ENCODE measurements at places on chromosomes 16 and 17.
A peak's percentile ranks its signal among the peaks of the same experiment; 100 is the strongest.

DNA sequence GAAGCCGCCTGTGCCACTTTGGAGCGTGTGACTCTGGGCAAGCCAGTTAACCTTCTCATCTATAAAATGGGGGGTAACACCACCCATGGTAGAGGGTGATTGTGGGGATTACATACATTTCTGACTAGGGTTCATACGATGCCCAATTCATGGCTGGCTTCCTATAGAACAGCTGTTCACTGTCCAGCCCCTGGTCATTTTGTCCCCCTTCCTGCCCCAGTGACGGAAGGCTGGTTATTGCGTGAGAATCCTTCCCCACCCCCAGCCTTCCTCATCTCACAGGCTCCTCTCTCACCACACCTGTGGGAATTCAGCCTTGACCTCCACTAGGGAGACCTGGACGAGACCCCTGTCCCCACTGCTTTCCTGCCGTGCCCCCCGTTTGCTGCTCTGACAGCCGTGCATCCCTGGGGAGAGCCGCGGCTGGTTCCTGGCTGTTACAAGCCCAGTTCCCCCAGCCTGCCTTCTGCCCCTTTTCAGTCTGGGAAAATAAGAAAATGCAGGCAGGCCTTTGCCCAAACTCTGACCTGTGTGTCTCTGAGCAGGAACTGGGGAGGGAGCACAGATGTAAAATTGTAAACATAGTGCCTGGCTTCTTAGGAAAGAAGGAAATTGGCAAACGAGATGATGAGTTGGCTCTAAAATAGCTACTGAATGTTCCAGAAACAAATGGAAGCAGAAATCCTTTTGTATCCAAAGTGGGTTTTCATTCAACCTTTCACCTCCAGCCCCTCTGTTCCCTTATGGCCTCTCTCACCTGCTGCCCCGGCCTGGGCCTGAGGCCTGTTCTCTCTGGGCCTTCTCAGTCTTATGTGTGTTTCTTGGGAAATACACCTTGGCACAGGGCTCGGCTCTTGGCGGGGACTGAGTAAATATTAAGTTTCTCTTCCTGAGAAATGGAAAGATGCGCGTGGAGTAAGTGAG is 67.3 kb downstream of the OR1D5 start:
- no peak for DNase-seq

DNA sequence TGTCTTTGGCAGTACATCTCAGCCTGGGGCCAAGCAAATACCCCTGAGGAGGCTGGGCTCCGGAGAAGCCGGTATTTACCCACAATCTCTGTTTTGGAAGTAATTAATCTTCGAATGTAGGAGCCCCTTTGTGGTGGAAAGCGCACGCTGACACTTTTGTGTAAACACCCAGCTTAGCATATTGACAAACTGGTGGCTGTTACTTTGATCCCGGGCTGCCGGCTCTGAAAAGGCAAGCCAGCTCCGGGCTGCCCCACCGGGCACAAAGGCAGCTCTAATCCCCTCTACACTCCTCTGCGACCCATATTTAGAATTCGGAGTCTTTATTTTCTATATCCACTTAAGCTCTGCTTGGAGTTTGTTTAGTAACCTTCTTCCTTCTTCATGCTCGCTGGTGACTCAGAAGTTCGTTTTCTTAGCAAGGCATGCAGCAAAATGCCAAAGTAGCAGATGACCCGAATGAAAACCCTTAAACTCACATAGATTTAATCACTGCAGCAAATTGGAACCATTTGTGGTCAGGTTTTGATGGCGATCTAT is 144.0 kb upstream of the IRX3 start:
- no peak for DNase-seq

GRCh38 chr16:5874899-5875298 is 777.3 kb upstream of the EEF2KMT start:
- no peak for DNase-seq

DNA sequence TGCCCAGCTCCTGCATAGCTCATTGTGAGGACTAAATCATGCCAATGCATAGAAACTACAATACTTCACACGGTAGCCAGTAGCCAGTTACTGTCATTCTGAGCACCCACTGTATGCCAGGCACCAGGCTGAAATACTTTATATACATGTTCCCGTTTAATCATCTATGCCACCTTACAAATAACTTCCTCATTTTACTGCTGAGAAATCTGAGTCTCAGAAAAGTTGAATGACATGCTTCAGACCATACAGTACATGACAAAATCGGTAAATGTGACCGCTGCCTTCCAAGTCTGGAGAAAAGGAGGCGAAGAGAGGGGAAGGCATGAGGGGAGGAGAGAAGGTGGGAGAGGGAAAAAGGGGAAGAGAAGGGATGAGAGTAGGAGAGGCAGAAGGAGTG is 9.2 kb upstream of the TLCD3B start:
- DNase-seq: no peak

GRCh38 chr16:66493490-66494401 is 56.2 kb downstream of the TK2 start:
- no peak for DNase-seq

DNA sequence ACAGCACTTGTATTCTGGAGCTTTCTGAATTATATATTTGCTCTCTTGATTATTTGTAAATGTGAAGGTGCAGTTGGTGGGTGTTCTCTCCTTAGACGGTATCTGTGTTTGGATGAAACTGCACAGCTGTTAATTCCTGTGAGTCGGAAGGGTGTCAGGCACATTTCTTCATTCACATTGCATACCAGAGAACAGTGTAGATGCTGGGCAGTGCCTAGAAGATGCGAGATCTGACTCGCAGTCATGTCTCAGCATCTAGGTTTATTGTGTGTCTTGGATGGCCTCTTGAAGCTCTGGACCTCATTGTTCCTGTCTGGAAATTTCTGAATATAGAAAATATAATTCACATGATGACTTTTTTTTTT is 61.2 kb downstream of the CLEC16A start:
- DNase-seq: no peak

DNA sequence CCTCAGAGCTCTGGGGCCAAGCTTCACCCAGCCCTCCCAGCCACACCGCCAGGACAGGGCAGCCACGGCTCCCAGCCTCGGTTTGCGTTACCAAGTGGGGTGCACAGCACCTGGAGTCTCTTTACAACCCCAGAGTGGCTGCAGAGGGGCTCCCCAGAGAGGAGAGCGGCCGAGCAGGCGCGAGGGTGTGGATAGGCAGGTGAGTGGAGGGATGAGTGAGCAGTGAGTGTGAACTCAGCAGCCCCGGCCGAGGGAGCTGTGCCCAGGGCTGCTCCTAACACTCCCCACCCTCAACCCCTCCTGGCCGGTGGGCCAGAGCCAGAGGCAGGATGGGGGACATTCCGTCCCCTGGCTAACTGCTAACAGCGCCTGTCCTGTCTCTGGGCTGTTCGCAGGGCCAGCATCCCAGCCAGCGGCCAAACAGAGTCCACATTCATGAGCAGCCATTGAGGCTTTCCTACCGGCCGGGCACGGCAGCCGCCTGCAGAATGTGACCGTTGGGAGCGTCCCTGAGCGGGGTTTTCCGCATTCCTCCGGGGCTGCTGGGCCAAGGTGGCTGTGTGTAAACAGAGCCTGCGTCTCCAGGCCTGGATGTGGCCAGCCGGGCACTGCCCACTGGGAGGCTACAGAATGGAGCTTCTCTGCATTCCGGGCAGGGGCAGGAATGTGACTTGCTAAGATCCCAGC is 5.3 kb downstream of the ZNF469 start:
- no peak for DNase-seq

DNA sequence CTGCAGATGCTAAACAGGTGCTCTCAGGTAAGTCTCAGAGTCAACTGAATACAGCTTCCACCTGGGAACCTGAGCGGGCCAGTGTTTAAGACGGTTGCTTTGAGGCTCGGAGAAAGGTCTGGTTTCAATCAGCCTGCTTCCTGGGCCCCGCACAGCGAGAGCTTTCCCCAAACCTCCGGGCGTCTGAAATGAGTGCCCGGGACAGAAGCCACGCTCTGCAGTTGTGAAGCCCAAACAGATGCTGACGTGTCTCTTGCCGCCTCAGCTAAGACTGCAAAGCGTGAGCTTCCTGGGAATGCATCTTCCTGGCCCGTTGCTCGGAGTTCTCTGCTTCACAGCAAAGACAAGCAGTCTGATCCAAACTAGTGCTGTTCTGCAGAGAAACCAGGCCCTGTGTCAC is 36.7 kb downstream of the PLXDC1 start:
- no peak for DNase-seq

GRCh38 chr16:67843343-67843765 is 1.2 kb downstream of the THAP11 start:
- DNase-seq: no peak

- no peak for DNase-seq
Measured at GRCh38 chr17:78998311-78999055, 11.1 kb downstream of the CANT1 start.

DNA sequence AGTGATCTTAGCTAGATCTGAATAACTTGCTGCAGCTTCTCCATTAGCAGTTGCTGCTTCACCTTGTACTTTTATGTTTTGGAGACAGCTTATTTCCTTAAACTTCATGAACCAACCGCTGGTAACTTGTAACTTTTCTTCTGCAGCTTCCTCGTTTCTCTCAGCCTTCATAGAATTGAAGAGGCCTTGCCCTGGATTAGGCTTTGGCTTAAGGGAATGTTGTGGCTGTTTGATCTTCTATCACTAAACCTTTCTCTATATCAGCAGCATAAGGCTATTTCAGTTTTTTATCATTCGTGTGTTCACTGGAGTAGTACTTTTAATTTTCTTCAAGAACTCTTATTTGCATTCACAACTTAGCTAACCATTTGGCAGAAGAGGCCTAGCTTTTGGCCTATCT is 21.5 kb upstream of the TMEM92 start:
- DNase-seq: no peak

DNA sequence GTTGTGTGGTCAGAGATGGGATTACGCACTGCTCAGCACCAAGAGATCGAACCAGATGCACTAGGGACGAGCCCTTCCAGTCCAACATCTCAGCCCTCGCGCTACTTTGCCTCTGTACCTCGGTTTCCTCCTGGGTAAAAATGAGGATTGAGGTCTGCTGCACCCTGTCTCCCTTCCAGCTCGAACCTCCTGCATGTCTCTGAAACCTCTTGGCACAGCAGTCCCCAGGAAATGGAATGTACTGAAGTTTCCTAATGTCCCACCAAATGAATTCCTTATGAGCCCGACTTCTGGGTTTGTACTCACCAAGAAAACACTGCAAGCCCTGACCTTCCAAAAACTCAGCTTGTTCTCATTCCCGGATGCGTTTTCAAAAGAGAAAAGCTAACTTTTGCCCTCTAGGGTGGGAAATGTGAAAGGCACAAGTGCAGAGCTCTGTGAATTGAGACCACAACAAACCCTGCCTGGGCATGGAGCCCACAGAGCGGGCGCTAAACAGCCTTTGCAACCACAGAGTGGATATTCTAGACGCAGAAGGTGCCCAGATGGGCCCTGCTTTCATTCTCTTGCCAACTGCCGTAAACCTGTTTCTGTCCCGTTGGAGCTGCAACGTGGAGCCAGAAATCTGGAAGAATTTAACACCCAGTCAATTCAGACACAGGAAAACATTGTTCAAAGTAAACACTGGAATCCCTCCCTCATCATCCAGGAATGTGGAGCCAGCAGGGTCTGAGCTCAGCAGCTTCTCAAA is 10.3 kb downstream of the CDRT4 start:
- DNase-seq: no peak

DNA sequence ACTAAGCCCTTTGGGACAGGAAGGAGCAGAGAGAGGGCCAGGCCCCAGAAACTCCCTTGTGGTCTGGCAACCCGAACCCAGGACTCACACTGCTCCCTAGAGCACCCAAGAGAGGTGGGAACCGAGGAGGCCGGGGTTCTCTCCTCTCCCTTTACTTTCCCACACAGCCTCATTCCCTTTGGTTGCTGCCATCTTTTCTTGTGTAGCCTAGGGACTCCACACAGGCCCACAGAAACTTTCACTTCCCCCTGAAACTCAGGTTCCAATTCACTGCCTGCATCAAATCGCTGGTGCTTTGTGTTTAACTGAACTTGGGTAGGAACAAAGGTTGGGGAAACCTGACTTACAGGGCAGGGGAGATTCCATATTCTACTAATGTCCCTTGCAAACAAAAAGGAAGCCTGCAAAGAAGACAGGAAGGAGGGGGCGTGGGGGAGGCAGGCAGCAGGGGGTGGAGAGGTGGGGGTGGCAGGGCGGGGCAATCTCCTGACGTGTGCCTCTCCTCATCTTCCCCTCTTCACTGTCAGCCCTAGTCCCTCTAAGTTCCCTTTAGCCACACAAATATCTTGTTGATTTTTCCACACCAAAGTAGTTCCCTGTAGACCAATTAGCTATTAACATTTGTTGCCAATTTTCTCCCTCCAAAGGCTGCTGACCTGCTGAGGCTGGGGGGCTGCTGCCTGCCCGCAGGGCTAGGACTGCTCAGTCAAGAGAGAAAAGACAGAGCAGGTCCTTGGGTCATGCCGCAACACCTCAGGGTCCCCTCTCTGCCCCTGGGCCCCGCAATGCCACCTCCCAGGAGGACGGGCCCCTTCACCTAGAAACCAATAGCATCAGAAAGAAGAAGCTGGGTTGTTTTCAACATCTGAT is 8.0 kb downstream of the ST3GAL2 start:
- DNase-seq: peak; percentile 64

DNA sequence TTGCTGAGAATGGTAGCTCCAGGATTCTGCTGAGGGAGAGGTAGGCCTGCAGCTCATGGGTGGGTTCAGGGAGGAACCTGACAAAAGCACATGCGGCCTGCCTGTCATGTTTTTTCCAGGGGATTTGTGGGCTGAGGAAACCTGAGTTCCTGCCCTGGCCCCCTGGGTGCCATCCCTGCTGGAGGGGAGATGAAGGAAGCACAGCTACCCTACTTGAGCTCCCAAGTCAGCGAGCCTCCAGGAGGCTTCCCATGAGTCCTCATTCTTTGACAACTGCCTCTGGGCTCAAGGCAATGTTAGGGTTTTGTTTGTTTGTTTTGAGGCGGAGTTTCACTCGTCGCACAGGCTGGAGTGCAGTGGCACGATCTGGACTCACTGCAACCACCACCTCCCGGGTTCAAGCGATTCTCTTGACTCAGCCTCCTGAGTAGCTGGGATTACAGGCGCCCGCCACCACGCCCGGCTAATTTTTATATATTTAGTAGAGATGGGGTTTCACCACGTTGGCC is 12.1 kb upstream of the FLYWCH1 start:
- DNase-seq: no peak

GRCh38 chr17:19938736-19939135 is 38.9 kb downstream of the AKAP10 start:
- DNase-seq: no peak

GRCh38 chr17:45107293-45108010 is 24.9 kb downstream of the PLCD3 start:
- DNase-seq: no peak

DNA sequence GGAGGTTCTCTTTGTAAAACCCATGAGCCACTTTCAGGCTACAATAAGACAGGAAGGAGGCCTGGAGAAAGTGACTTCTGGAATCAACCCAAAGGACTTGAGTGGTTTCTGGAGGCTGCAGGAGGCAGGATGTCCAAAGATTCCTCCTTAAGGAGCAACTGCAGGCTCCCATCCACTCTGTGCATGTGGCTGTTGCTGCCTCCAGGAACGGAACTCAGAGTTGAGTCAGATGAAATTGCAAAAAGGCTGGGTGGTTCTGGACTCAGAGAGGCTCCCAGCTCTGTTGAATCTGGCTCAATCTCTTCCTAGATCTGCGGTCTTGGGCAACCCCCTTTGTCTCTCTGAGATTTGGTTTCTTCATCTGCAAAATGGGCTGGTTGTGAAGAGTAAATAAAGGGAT is 197.1 kb downstream of the SHISA9 start:
- no peak for DNase-seq

Data from naive thymus-derived CD8-positive, alpha-beta T cell (primary cell).